Activated T-helper 1 cell treated with Interleukin-2 at 50 U/mL for 16 hours (primary cell): ENCODE measurements at places on chromosomes 5 and 9.
A peak's percentile ranks its signal among the peaks of the same experiment; 100 is the strongest.

GRCh38 chr5:38871790-38872551 lies 26.2 kb downstream of the OSMR start:
- DNase-seq = no peak

- DNase-seq = no peak
Observed at GRCh38 chr5:54663866-54664265, 146.3 kb downstream of the SNX18 start.

DNA sequence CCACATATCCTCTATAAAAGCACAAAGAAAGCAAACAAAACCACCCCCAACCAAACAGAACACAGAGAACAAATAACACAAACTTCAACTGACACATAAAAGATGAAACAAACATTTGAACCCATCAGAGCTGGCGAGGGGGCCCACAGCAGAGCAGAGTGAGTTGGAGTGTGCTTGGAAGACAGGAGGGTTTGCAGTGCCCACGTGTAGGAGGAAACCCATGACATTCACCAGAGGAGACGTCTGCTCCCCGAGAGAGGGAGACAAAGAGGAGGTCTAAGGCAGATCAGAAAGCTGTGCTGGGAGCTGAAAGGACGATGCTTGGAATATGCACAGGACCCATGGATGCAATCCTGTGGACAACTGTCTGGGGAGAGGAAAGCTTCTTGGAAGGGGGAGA lies 27.0 kb downstream of the MRPL36 start:
- no peak for DNase-seq

GRCh38 chr9:113095561-113095960 lies 39.0 kb upstream of the ZFP37 start:
- no peak for DNase-seq

- DNase-seq = no peak
Observed at GRCh38 chr5:1318659-1319251, 23.9 kb upstream of the TERT start.

DNA sequence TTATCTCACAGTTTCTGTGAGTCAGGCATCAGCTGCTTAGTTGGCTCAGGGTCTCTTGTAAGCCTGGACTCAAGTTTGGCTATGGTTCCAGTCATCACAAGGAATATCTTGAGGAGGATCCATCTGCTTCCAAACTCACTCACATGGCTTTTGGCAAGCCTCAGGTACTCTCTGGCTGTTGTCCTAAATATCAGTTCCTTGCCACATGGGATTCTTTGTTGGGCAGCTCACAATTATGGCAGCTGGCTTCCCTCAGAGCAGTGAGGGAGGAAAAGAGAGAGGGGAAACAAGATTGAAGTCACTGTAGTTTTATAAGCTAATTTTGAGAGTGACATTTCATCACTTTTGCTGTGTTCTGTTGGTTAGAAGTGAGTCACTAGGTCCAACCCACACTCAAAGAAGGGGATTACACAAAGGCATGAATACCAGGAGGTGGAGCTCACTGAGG lies 144.5 kb downstream of the GCNT1 start:
- no peak for DNase-seq

- peak; percentile 71 for DNase-seq
Observed at GRCh38 chr5:134100283-134101091, 14.0 kb upstream of the TCF7 start.

DNA sequence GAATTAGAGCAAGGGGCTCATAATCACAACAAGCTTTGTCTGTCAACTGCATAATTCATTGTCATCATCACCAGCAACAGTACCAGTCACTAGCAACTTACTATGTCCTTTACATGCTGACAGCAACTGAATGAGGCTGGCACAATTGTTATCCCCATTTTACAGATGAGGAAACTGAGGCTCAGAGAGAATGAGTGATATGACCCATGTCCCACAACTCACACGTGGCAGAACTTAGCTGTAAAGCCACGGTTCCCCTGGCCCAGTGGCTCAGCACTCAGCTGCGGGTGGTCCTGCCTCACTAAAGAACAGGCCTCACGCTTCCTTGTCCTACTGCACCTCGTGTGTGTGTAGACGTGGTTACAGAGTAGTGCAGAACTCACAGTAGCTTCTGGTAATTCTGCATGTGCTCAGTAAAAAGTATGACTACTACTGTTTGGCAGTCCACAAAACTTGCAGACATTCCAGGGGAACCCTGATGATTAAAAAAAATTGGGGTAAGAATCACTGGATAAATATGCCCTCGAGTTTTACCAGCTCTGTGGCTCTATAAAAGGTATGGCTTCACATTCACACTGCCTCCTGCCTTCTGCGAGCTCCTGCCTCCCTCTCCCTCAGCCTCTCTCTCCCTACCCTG lies 30.2 kb downstream of the AFAP1L1 start:
- DNase-seq = no peak

GRCh38 chr9:74770508-74771261 lies 117.0 kb downstream of the TRPM6 start:
- peak; percentile 7 for DNase-seq

DNA sequence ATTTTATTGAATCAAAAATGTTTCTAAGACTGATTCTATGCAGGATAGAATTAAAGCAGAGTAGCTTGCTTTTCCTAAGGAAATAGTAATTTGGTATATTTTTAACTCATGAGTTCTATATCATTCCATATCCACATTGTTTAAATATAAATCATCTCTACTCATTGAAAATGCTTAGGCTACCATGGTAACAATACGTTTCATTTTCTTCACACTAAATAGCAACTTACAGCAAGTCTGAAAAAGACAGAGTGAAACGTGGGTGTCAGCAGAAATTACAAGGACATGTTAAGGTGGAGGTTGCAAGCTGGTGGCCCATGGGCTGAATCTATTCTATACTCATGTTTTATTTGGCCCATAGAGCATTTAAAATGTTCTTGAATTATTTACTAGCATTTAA lies 487.9 kb downstream of the ARHGEF28 start:
- no peak for DNase-seq

- no peak for DNase-seq
Observed at GRCh38 chr9:117963493-117964090, 259.4 kb downstream of the TLR4 start.

DNA sequence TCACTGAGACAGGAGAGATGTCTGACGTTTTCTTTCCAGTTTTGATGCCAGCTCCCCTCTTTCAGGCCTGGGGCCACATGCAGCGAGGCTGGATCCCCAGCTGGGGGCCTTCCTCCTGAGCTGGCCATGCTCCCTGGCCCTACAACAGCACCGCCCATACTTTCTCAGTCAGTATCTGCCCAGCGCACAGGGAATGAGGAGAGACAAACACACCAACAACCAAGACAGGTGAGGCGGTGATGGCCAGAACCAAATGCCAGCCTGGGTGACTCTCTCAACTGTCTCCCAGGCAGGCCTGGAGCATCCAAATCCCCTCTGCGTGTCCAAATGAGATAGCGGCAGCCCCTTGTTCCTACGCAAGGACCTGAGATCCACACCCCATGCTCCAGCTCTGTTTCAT lies 109.6 kb downstream of the ROR2 start:
- no peak for DNase-seq

- no peak for DNase-seq
Observed at GRCh38 chr5:122673343-122673742, 101.5 kb upstream of the SNX2 start.

GRCh38 chr9:84781458-84781857 lies 111.9 kb downstream of the NTRK2 start:
- no peak for DNase-seq

GRCh38 chr5:160237571-160238093 lies 8.3 kb downstream of the FABP6 start:
- no peak for DNase-seq

DNA sequence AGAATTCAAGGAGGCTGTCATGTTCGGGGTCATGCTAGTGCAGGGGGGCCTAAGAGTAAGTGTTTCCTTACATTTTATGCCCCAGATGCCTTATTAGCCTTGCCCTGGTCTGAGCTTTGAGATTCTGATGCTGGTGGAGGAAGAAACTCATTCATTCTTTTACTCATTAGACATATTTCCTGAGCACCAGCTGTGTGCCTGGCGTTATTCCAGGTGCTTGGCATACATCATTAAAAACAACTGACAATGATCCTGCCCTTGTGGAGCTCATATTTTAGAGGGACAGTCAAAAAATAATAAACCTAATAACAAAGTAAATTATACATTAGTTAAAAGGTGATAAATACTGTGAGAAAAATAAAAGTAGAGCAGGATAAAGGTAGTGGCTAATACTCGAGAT lies 138.9 kb upstream of the SGCD start:
- no peak for DNase-seq

DNA sequence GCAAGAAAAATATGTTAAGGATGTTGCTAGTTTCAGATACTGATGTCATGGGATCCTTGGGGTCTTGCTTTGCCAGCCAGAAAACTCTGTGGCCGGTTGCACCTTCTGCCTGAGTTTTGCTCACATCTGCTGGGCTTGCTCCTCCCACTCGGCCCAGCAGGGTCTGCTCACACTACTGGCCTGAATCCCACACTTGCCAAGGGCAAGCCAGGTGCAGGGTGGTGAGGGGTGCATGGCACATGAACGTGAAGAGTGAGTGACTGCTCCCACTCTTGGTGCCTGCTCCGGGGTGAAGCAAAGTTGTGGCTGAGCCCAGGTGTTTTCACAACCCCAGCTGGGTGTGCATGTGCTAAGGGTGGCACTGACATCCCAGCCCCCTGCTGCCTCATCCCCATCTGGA lies 83.1 kb upstream of the STARD4 start:
- no peak for DNase-seq

GRCh38 chr5:14155075-14155474 lies 11.9 kb downstream of the TRIO start:
- no peak for DNase-seq

DNA sequence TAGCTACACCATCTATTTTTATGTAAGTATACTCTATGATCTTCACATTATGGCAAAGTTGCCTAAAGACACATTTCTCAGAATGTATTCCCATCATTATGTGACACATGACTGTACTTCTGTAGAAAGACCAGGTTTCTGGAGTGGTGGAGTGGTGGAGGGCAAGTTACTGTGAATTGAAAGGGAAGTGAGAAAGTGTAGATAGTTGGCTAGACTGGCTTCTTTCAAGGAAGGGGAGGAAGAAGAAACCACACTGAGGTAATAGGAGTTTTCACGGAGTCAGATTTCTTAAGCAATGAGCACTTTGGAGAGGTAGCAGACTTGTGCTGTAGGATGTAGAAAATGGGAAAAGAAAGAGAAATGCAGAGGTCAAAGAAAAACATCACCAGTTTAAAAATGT lies 50.9 kb upstream of the EQTN start:
- DNase-seq = no peak

- DNase-seq = no peak
Observed at GRCh38 chr9:105880517-105880916, 186.2 kb downstream of the TMEM38B start.

DNA sequence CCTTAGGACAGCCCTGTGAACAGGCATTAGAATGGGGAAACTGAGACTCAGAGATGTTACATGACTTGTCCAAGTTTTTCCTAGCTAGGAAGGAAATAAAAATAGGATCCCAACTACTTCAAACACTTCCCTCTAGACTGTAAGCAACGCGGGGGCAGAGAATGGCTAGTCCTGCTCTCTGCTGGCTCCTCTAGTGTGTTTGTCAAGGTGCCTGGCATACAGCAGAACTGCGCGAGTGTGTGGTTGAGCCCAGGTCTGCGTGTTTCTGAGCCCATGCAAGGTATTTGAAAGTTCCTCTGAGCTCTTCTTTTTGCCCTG lies 152.5 kb downstream of the MACROH2A1 start:
- DNase-seq = no peak

DNA sequence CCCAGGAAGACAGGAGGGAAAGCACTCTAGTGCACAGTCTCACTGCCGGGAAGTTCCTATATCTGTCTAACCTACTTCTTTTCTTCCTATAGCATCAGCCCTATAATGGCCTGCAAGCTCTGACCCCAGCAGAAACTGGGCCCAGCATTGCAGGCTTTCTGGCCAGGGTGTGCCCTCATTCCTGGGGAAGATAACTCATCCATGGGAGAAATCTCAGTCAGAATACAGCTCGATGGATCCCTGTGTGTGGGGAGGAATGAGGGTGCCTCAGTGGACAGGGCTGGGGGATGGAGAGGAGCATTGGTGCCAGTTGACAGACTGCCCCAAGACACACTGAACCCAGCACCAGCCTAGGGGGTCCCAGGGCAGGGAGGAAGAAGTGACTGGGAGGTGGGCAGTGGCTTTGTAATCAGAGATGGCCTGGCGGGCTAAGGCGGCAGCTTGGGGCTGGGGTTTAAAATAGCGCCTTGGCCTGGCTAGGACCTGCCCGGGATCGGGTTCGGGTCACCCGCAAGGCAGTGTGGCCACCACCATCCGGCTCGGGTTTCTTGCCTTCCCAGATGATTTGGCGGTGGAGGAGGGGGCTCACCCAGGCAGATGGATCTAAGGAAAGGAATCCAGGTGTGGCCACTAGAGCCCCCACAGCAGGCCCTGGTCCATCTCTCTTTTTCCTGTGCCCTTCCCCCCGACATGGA lies 7.6 kb upstream of the CXXC5 start:
- DNase-seq = no peak

GRCh38 chr9:120383999-120384924 lies 195.7 kb downstream of the CDK5RAP2 start:
- no peak for DNase-seq

DNA sequence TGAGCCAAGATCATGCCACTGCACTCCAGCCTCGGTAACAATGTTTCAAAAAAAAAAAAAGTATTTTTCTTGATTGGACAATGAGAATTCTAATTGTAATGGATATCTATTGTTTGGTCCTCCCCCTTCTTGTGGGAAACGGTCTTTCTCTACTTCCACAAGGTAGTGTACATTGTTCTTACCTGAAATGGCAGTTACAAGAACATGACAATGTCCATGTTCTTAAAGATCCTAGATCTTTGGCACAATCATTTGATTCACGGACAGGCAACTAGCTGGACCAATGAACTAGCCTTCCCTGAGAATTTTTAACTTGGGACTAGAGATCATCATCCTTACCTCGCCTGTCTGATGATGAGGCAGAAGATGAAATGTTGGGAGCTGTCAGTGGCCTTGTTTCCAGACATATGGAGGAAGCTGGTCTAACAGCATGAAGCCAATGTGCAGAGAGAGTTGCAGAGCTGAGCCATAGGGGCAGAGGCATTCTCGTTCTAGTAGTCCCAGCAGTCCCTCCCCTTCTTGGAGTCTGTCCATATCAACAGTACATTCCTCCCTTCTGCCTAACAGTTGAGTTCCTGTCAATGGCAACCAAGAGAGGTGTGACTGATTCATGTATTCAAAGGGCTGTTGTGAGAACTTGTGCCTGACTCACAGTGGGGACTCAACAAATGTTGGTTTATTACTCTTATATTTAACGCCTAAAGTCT lies 2.1 kb upstream of the MARCHF6 start:
- DNase-seq = no peak

GRCh38 chr5:111135363-111135762 lies 43.2 kb downstream of the WDR36 start:
- DNase-seq = no peak

GRCh38 chr9:14899815-14900193 lies 10.4 kb downstream of the FREM1 start:
- DNase-seq = no peak

DNA sequence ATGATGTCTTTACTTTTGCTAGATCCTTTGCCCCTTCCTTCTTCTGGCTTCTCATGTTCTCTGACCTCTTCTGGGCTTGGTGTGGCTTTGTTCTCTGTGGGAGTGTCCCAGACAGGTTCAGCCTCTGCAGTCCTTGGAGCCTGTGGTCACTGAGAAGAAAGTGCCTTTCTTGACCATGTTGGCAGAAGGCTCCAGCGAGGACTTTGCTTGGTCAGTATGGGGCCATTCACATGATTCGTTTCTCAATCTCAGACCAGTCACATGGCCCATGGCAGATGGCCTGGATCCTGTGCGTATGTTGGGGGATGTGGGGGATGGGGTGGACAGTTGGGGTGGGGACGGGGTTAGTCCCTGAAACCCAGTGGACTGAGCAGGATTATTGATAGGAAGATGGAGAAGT lies 274.1 kb downstream of the ARHGAP26 start:
- DNase-seq = no peak
